ENCODE measurements at places on chromosomes 7 and 10.
A peak's percentile ranks its signal among the peaks of the same experiment; 100 is the strongest.

DNA sequence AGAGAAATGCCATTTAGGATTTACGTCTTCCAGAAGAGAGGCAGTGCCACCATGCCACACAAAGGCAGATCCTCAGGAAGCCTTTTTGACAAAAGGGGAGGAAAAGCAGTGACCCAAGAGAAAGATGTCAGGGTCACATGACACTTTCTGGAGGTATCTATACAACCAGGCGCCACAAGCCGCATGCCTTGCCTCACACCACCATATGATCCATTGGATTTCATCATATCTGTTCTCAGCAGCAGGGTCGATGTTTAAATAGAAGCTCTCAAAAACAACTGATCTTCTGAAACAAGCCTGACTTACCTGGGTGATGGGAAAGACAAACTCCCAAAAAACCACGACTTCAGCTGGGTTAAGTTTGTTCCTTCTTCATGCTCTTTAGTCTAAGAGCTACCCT, 52.5 kb upstream of the UNC5B start:
- DNase-seq = no peak

DNA sequence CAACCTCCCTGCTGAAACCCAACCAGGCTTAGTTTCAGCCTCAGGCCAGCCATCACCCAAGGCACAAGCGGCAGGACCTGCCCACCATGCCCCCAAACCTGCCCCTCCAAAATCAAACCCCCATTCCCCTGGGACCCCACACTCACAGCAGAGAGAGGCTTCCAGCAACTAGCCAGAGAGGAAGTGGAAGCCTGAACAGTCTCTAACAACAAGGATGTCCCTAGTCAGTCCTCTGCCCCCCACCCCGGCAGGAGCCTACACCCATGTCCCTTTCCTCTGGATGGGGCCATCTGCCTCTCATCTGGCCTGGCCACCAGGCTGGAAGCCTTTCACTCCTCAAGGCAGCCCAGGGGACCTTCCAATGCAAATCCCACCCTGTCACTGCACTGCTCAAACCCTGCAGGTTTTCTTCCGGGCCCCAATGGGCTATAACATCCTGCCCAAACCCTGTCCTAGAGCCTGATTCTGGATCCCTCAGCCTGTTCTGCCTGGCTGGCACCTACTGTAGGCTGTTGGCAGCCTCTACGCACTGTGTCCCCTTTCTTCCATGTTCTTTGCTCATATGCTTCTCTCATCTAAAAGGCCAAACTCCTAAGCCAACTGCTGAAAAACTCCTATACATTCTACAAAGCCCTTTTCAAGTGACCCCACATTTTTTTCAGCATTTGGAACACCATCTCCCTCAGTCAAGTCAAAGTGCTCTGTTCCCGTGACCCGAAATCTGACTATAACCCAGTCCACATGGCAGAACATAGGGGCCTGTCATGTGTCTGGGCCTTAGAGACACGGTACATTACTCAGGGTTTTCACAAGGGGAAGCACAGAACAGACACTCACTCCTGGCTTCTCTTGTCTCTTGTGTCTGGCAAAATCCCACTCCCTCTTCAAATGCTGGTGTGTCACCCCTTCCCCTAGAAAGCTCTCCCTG, 253.3 kb downstream of the TNS3 start:
- no peak for DNase-seq

DNA sequence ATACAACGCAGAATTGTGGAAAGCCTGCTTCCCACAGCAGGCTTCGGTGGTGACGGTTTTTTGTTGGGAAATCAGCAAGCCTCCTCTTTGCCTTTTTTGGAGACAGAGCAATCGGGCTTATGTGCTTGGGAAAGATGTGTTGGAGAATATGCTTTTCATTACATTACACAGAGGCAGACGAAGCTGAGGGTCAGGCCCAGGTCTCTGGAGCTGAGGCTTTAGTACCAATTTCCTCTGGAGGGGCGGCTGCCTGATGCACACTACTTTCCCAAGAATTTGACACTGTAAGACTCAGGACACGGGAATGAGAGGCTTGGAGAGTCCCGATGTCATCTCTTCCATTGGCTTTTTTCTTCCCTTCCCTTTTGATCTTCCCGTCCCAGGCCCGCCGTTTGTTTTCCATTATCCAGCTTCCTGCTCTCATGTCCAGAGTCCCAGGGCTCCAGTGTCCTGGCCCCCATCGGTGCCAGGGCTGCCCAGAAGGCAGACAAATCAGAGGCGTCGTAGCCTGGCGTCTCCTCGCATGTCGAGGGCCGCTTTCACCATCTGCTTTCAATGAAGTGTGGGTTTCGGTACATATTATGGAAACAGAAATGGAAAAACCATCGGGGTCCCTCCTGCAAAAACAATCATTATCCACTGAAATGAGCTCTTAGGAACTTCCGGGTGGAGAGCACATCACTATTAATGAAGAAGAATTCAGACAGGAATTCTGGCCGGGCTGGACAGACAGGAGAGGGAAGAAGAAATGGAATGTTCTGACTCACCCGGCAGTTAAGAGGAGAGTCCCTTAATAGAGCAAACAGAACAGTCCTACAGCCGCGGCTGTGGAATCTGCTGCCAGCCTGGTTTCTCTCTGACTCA, 123.0 kb upstream of the JCAD start:
- DNase-seq = peak; percentile 92

- no peak for DNase-seq
Observed at GRCh38 chr7:134892963-134893362, 93.3 kb upstream of the AGBL3 start.

DNA sequence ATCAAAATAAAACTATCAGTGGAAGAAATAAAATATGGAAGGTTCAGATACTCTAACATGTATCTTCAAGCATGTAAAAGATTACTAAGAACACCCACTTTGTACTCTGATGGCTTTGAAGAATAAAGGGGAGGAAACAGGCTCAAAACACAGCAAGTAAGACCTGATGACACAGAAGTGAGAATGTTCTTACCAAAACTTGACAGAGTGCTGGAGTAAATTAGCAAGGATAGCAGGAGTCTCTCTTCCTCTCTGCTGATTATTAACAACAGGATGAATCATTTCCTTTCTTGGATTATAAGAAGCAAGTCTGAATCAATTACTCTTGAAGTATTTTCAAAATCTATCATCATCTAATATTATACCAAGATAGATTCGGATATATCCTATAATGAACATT, 47.5 kb downstream of the GLI3 start:
- peak; percentile 45 for DNase-seq

DNA sequence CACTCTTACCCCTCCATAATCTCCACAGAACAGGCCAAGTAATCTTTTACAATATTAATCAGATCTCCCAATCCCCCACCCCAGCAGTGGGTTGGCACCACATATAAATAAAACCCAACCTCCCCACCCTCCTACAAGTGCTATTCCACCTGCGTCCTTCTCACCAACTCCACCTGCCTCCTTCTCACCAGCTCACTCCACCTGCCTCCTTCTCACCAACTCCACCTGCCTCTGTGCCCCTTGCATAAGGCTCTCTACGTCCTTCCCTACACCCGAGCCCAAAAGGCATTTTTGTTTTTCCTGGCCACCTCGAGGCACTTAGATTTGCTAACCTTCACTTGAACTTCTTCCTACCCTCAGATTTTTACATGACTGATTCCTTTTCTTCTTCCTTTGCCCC, 89.7 kb downstream of the ATE1 start:
- no peak for DNase-seq

DNA sequence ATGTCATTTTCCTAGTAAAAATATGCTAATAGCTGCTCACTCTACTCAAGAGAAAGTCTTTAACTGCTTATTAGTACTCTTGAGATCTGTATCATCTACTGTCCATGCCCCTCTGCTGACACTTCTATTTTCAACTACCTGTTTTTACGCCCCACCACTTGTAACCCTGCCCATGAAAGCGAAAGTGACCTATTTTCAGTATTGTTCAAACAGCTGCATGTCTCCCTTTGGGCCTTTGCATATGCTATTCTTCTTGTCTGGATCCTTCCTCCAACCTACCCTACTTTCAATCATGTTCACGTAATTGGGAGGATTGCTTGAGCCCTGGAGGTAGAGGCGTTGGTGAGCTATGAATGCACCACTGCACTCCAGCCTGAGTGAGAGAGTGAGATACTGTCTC, 1481.3 kb downstream of the GATA3 start:
- no peak for DNase-seq

GRCh38 chr7:44634187-44634838, 27.9 kb downstream of the OGDH start:
- no peak for DNase-seq

- DNase-seq = peak; percentile 72
Observed at GRCh38 chr7:25098096-25099046, 26.7 kb downstream of the CYCS start.

DNA sequence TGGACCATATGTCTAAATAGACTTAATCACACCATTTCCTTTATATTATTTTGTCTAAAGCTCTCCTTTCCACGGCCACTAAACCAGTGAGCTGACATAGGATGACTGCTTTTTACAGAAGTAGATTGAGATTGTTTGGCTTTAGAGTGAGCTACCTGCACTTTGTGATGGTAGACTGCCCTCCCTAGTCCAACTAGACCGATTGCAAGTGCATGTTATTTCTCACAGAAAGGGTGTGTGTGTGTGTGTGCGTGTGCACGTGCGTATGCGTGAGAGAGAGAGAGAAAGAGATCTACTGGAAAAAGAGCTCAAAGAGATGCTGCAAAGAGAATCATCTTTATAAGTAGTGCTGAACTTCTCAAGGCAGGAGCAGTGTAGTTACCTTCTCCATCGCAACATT, 60.7 kb downstream of the VCL start:
- no peak for DNase-seq

- DNase-seq = no peak
Observed at GRCh38 chr10:72087969-72088888, at the start of gene SPOCK2. SPOCK2 (minus strand) TSS chr10:72088551; CDS start chr10:72088328, 223 bp downstream.

GRCh38 chr7:7498856-7499255, 36.8 kb downstream of the COL28A1 start:
- no peak for DNase-seq

- peak; percentile 76 for DNase-seq
Observed at GRCh38 chr10:2392145-2392812, 655.0 kb upstream of the ADARB2 start.

DNA sequence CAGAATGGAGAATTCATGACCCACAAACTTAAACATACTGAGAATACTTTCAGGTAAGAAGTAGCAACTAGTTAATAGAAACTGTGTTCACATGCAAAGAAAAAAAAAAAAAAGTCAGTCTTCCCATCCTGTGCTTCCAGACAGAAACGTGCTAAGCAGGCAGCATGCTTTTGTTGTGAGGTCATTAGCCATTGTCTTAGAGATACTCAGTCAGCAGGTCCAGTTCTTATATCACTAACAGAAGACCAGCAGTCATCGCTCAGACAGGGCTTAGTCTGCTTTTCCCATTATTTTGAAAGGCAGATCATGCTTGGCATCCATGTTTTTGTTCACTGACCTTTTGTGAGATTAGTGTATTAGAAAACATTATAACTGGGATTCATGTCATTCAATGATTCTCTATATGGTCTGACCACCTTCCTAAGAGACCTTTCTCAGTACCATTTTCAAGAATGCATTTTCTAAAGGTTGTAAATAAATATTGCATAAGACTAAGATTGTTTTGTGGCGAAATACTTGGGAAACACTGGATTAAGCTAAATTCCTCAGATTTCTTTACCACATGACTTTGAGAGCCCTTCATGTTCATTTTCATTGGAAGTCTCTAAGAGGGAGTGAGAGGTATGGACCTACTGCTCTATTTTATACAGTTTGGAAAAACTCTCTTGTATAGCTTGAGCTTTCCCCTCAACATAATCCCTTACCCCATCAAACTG, 45.0 kb upstream of the AGBL3 start:
- DNase-seq = peak; percentile 56

GRCh38 chr7:82729172-82730030, 285.8 kb upstream of the CACNA2D1 start:
- peak; percentile 15 for DNase-seq

- DNase-seq = no peak
Observed at GRCh38 chr10:29007370-29007747, 281.5 kb upstream of the LYZL1 start.

DNA sequence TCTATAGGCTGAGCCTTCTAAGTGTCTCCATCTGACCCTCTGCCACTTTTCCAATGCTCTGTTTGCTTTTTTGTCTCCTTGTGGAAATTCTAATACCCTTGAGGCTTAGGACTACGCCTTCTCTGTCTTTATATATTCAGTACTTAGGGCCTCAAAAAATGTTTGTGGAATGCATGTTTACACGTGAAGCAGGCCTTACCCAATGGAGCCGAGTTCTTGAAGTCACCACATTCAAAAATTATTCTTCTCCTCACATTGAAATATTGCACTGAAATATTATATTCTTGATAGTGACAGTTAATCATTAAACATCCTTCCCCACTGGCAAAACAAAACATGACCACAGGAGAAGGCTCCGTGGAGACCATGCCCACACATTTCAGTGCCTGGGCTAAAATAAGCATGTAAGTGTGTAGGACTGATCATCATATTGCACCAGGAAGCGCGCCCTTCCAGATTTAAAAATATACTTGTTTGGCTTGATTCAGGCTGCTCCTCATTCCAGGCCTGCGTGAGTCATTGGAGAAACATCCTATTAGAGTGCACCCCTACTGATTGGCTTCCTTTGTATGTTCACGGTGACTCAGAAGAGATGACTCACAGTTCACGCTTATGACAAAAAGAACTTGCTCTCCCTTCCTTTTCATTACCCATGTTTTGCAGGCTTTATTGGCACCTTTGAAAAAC, 307.4 kb upstream of the AOAH start:
- peak; percentile 100 for DNase-seq

GRCh38 chr10:31866118-31866670, 62.4 kb downstream of the ARHGAP12 start:
- DNase-seq = peak; percentile 39

GRCh38 chr7:39934132-39934531, 15.9 kb upstream of the CDK13 start:
- DNase-seq = no peak

- peak; percentile 92 for DNase-seq
Observed at GRCh38 chr10:16968416-16969041, 151.3 kb upstream of the RSU1 start.

DNA sequence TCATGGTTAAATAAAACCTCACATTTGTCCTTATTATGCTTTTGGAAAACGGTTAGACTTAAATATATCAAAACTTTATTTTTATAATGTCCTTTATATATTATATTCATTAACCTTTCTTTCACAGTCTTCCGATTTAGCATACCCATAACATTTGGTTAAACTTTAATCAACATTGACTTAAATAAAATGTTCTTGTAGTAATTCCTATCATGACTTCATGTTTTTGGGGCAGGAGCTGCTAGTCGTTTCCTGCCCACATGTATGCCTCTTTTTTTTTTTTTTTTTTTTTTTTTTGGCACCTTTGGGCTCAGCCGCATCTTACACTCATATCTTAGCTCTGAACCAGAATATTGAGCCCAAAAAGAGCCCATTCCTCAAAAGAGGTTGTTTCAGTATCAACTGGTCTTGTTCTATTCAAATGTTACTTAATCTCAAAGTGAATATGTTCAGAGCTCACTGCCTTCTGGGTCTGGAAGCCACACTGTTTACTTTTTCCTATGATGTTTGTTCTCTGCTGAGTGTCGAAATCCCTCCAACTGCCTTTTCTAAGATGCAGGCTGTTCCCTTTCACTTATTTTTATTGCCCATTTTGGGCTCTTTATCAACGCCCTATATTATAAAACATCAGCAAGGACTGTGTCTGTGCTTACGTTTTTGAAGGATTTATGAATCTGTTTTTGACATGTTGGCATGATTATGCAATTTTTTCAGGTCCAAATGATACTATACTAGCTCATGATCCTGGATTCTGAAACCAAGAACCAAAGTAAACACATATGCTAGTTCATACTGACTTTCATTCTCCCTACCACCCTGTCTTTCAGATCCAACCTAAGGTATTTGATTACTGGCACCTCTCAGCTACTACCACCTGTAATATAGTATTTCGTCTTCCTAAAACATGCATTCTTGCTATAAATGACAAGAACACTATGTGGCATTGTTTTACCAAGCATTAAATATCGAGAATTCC, 914.4 kb downstream of the PCDH15 start:
- no peak for DNase-seq

GRCh38 chr10:13450069-13450468, 78.7 kb downstream of the BEND7 start:
- DNase-seq = peak; percentile 24

Data from RPMI7951 (cell line).